Memory B cell (primary cell): ENCODE measurements at places on chromosomes 5 and 9.

DNA sequence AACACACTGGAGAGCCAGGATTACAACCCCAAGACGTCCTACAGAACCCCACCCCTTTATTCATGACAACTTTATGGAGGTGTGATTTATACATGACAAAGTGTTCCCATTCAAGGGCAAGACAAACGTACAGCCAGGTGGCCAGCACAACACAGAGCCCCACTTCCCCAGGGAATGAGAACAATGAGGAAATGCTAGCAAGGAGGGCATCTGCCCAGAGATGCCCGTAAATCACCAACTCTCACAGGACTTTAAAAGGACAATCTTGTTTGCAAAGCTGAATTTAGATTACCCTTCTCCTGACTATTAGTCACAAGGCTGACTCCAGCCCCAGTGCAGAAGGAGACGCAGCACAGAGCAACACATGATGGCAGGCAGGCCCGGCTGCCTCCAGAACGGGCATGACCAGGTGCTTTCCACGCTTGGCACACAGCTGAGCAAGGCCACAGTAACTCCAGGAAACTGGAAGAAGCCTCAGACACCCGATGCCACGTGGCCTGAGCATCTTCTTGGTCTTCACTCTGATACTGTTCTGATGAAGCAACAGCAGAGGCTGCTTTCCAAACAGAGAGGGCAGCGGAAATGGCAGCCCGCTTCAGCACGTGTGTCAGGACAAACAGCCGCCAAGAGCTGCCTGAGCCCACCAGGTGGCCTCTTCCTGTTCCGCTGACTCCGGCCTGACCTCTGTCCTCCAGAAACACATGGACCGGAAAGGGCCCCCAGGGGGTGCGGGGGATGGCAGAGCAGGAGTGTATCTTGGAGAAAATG, 51.4 kb downstream of the ROR2 start:
- H3K27me3 ChIP-seq: peaks cover 23% of the 10 kb centered on the region
- no peak overlapping the region for H3K4me3 ChIP-seq
- H3K27ac ChIP-seq: no peak overlapping the region
- DNase-seq: no peak

GRCh38 chr5:3401635-3402034, 194.0 kb upstream of the IRX1 start:
- no peaks in the 10 kb centered on the region for H3K36me3 ChIP-seq
- no peak overlapping the region for H3K27ac ChIP-seq
- DNase-seq: no peak
- H3K4me1 ChIP-seq: no peaks in the 10 kb centered on the region

GRCh38 chr5:53035868-53036381, 46.8 kb downstream of the ITGA2 start:
- H3K4me1 ChIP-seq: peaks cover 2% of the 10 kb centered on the region
- DNase-seq: no peak
- peaks cover 1% of the 10 kb centered on the region for H3K27me3 ChIP-seq
- no peak overlapping the region for H3K4me3 ChIP-seq
- H3K36me3 ChIP-seq: no peaks in the 10 kb centered on the region
- H3K27ac ChIP-seq: no peak overlapping the region

DNA sequence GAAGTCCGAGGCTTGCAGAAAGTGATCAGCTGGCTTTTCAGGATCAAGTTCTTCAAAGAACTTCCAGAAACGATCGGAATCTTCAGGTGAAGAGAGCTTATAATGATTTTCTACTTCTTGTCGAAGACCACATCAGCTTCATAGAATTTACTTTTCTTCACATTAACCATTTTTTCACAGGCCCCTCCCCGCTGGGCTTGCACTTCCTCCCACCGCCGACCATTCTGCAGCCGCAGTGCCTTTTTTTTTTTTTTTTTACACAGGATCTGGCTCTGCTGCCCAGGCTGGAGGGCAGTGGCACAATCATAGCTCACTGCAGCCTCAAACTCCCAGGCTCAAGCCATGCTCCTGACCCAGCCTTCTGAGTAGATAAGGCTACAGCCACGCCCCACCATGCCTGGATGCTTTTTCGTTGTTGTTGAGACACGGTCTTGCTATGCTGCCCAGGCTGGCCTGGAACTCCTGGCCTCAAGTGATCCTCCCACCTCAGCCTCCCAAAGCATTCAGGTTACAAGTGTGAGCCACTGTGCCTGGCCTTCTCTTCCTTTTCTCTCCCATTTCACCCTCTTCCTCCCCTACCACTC, 15.3 kb upstream of the RNF130 start:
- no peak for DNase-seq
- H3K27ac ChIP-seq: no peak overlapping the region
- no peak overlapping the region for H3K4me3 ChIP-seq
- H3K4me1 ChIP-seq: peaks cover 3% of the 10 kb centered on the region

DNA sequence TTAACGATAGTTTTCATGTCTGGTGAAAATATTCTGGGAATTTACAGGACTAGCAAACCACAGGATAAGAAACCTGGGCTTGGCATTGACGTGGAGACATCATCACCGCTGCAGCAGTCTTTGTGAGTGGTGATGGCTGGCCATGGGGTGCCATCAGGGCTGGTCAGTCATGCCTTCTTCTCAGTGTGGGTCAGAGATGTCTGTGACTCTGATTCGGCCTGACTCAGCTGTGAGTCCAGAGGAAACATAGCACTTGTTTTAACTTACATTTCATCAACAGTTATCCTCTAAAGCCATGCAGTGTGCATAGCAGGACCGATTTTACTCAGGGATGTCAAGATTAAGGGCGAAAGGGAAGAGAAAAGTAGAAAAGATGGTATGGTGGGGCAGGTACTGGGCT, 33.2 kb upstream of the CYFIP2 start:
- H3K27me3 ChIP-seq: no peaks in the 10 kb centered on the region
- H3K27ac ChIP-seq: no peak overlapping the region
- no peak overlapping the region for H3K4me3 ChIP-seq
- H3K36me3 ChIP-seq: no peaks in the 10 kb centered on the region

- no peak overlapping the region for H3K4me3 ChIP-seq
- no peak for DNase-seq
- peaks cover 7% of the 10 kb centered on the region for H3K27me3 ChIP-seq
These were observed 318.6 kb upstream of the CD180 start for GRCh38 chr5:67515020-67515689.

DNA sequence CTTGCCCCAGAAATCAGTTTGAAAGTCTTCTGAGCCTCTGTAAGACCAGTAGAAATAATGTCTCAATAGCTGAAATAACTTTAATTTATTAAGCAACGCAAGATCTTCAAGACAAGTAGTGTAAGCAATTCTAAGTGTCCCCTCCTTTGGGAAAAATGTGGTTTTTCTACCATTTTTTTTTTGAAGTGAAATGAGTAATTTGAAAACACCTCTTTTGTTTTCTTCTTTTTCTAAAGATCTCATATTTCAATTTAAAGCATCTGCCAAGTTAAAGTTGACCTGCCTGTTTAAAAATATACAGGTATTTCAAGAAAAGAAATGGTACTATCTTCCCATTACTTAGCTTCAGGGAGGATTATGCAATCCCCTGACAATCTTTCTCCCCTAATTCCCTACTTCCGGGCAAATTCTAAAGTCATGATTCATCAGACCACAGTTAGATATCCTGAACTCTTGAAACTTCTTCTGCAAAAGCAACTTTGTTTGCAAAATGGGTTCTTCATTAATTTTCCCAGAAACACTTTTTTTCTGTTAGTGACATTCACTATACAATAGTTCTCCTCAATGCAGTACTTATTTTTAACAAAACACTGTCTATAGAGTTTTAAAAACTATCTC, 7.8 kb upstream of the ANXA1 start:
- H3K4me3 ChIP-seq: no peak overlapping the region
- H3K27me3 ChIP-seq: peaks cover 4% of the 10 kb centered on the region
- H3K36me3 ChIP-seq: no peaks in the 10 kb centered on the region
- no peak overlapping the region for H3K27ac ChIP-seq

DNA sequence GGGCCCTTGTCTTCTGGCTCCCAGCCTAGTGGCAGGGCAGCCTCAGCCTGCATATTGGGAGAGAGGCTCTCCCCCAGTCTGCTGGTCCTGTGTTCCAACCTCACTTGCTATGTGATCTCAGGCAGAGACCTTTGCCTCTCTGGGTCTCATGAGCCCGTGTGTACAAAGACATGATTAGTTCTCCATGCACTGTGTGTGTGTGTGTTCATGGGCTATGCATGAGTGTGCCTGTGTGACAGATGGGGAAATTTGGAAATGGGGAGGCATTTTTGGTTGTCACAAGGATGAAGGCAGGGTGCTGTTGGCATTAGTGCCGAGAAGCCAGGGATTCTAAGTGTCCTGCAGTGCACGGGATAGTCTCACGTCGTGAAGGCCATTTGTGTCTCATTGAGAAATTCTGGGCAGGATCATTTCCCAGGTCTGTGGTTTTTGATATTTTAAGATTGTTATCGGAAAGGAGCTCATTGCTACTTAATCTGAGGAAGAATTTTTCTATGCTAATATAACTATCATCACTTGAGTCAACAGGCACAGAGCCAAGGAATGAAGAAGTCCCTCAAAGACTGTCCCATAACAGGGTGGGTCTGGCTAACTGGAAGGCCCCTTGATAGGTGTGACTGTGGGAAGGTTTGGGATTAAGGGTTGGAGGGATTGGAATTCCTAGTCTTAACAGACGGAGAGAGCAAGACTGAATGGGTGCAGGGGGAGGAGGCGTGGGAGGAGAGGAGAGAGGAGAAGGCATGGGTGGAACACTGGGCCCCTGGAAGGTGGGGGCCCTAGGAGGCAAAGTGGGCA, 168.5 kb downstream of the RGS3 start:
- H3K27me3 ChIP-seq: peaks cover 24% of the 10 kb centered on the region
- DNase-seq: no peak
- H3K36me3 ChIP-seq: no peaks in the 10 kb centered on the region
- H3K4me3 ChIP-seq: no peak overlapping the region
- H3K27ac ChIP-seq: no peak overlapping the region

DNA sequence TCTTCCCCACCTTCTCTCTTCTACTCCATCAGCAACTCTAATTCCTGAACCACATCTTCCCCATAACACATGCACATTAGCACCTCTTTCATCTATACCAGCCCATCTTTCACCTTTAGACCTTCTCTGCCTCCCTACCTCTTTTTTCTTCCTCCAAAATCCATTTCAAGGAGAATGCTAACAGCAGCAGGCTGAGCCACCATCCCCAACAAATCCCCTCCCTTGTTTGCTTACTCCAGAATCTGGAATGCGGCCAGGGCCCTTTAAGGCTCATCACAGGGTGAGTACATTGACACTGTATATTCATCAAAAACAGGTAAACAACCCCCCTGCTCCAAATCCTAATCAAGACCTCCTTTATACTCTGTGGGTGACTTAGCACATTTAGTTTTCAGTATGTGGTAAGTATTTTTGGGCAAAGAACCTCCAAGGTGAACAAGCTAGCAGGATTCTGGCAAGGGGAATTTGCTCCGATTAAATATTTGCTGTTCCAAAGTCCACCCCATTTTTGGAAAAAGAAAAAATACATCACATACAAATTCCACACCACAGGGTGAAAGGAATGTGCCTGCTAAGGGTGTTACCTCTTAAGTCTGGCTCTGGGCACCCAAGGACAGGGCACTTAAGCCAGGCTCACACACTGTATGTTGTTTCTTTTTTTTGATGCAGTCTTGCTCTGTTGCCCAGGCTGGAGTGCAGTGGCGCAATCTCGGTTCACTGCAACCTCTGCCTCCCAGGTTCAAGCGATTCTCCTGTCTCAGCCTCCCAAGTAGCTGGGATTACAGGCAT, 71.4 kb downstream of the SERINC5 start:
- H3K27me3 ChIP-seq: no peaks in the 10 kb centered on the region
- DNase-seq: no peak
- no peak overlapping the region for H3K27ac ChIP-seq
- peaks cover 20% of the 10 kb centered on the region for H3K4me1 ChIP-seq
- H3K36me3 ChIP-seq: no peaks in the 10 kb centered on the region

GRCh38 chr5:95668728-95669127, 14.1 kb downstream of the SPATA9 start:
- no peaks in the 10 kb centered on the region for H3K36me3 ChIP-seq
- DNase-seq: no peak
- H3K27me3 ChIP-seq: no peaks in the 10 kb centered on the region
- H3K4me3 ChIP-seq: no peak overlapping the region
- H3K4me1 ChIP-seq: peaks cover 3% of the 10 kb centered on the region

DNA sequence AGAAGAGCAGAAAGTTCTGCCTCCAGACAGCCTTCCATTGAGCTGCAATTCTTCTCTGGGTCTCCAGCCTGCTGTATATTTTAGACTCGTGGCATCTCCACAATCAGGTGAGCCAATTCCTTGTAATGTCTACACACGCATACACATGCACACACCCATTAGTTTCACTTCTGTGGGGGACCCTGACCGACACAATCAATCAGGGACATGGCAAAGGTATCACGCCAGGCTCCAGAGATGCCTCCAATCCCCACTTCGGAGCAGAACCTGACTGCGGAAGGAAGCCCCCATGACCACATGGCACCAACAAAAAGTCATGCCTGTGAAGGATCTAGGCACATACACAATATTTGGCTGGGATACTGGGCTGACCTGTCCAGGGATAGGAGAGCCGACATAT, 21.4 kb downstream of the SEMA4D start:
- no peak overlapping the region for H3K27ac ChIP-seq
- H3K27me3 ChIP-seq: no peaks in the 10 kb centered on the region
- peaks cover 38% of the 10 kb centered on the region for H3K4me1 ChIP-seq

DNA sequence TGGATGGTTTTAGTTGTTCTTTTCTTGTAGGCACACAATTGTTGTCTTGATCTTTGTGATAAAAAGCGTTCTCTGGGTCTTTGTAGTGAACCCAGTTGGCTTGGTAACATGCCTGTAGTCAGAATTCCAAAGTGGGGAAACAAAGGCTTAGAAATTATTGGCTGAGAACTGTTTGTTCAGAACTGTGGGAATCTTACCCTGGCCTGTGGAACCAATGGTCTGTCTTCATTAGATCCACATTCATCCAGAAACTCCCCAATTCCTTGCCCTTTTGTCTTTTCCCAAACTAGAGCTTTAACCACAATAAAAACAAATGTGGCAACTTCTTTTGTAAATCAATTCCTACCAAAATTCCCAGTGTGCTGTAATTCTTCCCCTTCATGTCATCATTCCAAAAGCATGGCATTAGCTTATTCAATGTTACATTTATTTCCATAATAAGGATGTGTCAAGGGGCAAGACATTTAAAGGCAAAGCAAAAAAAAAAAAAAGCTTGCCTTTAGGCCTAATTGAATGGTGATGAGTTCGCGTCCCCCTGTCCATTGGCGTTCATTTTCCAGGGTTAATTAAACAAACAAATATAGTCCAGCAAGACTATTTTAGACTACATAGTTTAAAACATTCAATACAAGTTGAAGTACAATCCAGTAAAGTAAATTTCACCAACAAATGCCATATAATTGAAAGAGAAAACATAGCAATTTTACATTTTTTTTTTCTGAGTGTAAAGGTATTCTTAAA, 249.8 kb upstream of the ZNF608 start:
- DNase-seq: no peak
- H3K27ac ChIP-seq: no peak overlapping the region
- H3K4me1 ChIP-seq: peaks cover 3% of the 10 kb centered on the region

DNA sequence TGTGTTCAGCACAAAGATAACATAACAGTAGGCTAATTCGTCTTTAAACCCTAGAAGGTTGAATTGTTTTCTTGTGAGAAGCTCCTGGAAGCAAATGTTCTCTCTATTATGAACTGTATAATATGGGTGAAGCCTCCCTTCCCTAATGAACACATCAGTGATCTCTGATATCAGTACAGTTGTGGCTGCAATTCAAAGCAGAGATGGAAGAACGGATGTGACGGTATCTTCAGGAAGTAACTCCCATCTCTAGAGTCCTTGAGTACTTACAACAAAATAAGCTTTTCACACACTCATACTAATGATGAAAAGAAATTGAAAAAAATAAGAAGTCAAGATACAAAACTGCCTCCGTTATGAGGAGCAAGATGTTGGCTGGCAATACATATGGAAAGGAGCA, 4.5 kb downstream of the HCN1 start:
- H3K36me3 ChIP-seq: no peaks in the 10 kb centered on the region
- H3K27ac ChIP-seq: no peak overlapping the region
- no peak overlapping the region for H3K4me3 ChIP-seq
- DNase-seq: no peak
- H3K4me1 ChIP-seq: peaks cover 3% of the 10 kb centered on the region
